ENCODE measurements at places on chromosomes 12 and 14.

DNA sequence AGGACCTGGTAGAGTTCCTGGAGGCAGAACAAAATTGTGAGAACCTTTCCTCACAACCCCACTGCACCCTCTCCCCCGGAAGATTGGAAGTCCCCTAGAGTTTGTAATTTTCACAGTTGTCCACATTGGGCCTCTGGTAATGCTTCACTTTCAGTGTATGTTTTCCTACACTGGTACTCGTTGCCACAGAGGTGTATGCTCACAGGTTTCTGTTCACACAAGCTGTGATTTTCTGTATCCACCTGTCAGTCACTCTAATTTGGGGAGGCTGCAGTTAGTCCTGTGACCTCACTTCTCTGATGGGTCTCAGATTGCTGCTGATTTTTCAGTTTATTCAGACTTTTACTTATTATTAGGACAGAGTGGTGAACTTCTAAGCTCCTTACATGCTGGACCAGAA is 66.4 kb upstream of the BMP4 start:
- DNase-seq = no peak

- DNase-seq = no peak
Observed at GRCh38 chr12:114655934-114656749, 27.8 kb downstream of the TBX3 start.

- DNase-seq = no peak
Observed at GRCh38 chr12:49008943-49009342, 9.6 kb downstream of the PRKAG1 start.

GRCh38 chr12:26047401-26048226 is 77.2 kb downstream of the BHLHE41 start:
- DNase-seq = no peak

- no peak for DNase-seq
Observed at GRCh38 chr12:22047494-22047893, 1.5 kb downstream of the CMAS start.

DNA sequence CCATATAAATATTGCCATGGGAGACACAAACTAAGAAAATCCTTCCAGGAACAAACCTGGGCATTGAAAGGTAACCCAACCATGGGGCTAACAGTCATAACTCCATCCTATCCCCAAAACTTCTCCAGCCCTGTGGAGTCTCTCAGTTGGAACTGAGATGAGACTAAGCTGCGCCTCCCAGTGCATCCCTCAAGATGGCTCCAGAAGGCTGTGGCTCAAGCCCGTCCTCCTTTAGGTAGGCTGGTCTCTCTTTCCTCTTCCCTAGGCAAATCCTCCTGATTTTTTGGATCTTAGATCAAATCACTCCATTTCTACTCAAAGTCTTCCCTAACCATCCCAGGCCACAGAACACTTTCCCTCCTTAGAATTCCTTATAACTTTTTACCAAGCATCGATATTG is 364.3 kb upstream of the CCDC196 start:
- DNase-seq = no peak

- no peak for DNase-seq
Observed at GRCh38 chr14:76647697-76648298, 113.5 kb upstream of the VASH1 start.

GRCh38 chr14:20614038-20614840 is 23.1 kb upstream of the RNASE12 start:
- DNase-seq = no peak

DNA sequence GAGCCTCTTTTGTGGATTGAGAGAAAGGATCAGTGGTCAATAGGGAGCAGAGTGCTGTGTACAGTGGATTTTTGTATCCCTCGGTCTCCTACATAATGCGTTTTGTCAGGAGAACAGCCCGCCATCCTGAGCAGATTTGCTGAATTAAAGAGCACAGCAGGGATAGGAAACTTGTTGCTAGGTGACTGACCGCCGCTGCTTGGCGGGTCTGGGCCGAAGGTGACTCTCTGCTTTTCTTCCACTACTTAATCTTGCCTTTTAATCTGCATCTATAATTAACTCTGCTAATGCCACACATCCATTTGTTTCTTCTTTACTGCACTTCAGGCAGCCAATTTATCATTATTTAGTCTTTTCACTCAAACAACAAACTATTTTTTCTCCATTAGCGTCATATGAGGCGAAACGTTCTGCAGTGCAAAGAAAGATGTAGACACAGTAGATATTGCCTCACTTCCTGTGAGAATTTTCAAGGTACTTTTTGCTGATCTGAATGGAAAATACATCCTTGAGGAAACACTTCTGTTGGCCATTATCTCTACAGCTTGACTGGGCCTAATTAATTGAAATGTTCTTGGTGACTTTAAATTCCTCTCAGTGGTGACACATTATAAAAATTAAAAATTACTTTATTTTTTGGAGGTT is 108.0 kb downstream of the PPM1A start:
- DNase-seq = no peak

- no peak for DNase-seq
Observed at GRCh38 chr14:68942296-68943035, 36.6 kb downstream of the ACTN1 start.

- DNase-seq = no peak
Observed at GRCh38 chr12:130714591-130715149, 1.4 kb downstream of the RIMBP2 start.

DNA sequence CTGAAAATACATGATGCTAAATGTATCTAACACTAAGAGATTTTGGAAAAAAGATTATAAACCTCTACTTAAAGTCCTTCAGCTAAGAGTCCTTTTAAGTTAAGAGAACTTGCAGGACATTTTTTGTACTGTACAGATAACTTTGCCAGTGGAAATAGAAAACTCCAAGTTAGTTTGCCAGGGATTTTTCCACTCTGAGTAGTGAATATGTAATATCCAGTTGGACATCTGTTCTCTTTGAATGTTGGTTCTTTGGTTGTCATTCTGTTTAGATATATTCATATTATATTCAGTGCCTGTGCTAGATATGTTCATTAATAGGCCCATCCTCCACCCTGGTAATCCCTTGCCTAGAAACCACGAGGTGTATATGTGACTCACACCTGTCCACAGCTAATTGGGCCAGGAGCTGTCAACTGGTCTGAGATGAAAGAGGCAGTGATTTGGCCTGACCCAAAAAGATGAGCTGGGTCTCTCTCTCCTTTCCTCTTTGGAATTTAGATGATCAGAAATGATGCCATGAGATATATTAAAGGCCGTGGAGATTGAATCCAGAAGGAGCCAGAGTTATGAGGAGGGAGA is 261.0 kb upstream of the LRIG3 start:
- DNase-seq = no peak

- no peak for DNase-seq
Observed at GRCh38 chr12:116303929-116304328, 26.4 kb upstream of the MED13L start.

DNA sequence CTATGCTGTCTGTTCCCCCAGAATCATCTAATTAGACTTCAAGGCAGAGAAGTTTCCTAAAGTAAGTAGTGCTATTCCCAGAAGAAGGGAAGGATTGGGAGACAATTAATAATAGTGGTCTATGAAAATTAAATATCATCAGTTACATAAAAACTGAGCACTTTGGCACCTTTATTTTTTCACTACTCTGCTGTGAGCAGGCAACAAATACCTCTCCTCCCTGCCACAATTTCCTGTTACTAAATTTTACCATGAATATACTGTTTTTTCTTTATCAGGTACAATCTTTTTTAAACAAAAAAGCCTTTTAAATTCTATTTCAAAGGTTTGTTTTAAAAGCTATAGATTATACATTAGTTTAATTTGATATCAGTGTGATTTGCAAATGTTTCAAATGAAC is 29.4 kb upstream of the KRAS start:
- no peak for DNase-seq

DNA sequence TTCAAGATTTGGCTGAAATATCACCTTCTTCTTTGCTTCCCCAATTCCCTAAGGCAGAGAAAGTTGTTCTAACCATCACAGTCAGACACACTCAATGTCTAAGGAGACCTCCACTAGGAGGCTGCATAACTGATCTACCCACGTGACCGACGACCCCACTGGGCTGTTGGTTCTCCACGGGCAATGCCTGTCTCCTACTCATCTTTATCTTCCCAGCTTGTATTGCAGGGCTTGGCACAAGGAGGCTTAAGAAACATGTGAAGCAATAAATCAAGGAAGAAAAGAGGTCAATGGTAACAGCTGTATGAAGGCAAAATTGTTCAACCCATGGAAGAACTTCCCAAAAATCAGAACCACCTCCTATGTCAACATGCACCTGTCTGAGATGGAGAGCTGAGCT is 27.1 kb downstream of the NT5DC3 start:
- DNase-seq = no peak

- DNase-seq = no peak
Observed at GRCh38 chr14:100593751-100594624, 6.8 kb upstream of the BEGAIN start.

DNA sequence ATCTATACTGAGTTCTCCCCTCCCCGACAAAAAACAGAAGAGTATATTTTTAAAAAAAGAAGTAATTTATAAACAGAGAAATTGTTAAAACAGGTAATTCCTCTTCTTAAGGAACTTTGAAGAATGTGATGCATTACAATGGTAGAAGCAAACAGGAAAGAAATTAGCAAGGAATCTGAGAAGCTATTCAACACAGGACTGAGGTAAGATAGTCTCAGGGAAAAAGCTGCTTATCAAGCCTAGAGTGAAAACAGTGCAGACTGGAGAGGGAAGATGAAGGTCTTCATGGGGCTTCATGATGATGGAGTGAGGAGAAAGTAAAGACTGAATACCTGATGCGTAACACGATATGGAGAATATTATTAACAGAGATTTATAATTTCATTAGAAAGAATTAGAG is 880.0 kb downstream of the SLC16A7 start:
- no peak for DNase-seq

DNA sequence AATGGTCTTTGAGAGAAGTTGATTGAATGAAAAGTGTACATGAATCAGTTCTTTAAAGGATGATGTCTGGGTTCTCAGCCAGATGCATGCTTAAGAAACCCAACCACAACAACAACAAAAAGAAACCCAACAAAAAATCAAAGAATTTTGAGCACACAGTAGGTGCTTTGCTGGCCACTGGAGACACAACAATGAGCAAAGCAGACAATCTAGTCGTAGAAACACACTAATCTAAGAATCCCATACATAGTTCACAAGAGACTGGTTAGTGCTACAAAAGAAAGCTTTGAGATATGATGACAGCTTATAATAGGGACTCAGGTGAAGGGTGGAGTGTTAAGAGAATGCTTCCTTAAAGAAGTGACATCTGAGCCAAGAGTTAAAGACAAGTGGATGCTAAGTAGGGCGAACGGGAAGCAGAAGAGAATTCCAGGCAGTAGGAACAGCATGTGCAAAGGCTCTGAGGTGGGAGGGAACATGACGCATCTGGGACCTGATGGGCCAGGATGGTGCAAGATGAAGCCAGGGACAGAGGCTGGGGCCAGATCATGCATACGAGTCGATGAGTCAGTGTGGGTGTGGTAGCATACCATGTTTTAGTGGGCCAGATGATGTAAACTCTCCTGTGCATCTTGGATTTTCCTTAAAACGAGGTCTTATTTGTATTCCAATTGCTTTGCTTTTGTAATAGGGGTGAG is 4.6 kb upstream of the HIP1R start:
- DNase-seq = no peak

All from thoracic aorta (tissue), 2 donors.